ENCODE measurements at places on chromosomes 12 and 14.

DNA sequence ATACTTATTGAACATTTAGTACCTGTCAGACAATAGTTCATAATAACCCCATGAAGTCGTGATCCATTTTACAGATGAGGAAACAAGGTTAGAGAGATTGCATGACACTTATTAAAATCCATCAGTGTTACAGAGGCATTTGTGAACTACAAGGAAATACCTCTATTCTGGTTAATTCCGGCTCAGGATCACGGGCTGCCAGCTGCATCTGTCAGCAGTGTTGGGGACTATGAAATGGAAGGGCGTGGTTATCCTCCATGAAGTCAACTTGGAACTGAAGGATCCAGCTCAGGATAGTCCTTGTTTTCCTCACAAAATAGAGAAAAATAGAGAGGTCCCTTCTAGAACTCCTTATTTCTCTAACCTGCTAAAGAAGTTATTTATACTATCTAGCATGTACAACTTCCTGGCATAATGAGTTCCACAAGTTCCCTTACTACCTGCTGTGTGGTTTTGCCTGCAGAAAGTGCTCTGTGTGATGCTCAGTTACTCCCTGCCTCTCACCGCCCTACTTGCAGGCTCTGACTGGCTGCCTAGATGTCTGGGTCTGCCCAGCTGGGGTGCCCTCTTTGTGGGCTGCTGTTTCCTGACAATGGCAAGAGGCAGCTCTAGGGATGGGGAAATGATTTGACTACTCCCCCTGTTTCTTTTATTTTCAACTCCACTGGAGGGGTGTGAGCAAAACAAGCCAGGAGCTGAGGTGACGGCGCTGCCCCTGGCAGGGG, 36.8 kb downstream of the PLXNC1 start:
- DNase-seq = no peak

DNA sequence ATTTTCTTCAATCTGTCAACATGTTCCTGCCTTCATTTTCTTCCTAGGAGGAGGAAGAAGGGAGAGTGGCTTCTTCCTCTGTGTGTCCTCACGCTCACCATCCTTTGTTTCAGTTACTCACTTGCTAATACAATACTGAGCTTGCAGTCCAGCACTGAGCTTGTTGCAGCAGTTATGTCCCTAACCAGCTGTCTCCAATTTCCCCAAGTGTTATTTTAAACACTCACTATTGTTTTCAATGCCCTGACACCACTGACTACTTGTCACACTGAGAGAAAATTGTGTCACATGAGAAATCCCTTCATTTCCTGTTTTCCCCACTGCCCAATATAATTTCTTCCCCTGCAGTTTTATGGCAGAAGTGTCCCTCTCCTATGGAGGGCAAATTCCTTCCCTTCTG, 53.4 kb downstream of the HSD17B6 start:
- DNase-seq = no peak

GRCh38 chr12:69821456-69822159, 3.4 kb upstream of the MYRFL start:
- DNase-seq = no peak

DNA sequence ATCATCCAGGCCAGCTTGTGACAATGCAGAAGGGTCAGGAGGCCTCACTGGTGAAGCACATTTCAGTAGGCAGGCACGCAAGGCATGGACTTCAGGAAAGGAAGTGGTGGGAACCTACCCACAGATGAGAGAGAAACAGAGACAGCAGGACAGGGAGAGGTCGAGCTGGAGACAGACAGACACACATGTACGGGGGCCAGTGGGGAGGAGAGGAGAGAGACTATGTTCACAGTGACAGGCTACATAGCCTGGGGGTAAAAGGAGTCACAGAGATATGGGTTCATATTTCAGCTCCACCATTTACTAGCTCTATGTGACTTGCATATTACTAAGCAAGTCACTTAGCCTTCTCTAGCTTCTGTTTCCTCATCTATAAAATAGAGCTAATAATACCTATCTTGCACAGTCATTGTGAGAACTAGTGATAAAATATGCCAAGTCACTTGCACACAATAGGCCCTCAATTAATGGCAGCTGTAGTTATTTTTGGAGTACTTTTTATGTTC, 91.1 kb upstream of the FUT8 start:
- no peak for DNase-seq

GRCh38 chr14:94924189-94924588, 154.3 kb upstream of the GSC start:
- DNase-seq = no peak
